CD4-positive, alpha-beta T cell treated with Interleukin-17A for 4 hours (primary cell): ENCODE measurements at places on chromosomes 2 and 18.

DNA sequence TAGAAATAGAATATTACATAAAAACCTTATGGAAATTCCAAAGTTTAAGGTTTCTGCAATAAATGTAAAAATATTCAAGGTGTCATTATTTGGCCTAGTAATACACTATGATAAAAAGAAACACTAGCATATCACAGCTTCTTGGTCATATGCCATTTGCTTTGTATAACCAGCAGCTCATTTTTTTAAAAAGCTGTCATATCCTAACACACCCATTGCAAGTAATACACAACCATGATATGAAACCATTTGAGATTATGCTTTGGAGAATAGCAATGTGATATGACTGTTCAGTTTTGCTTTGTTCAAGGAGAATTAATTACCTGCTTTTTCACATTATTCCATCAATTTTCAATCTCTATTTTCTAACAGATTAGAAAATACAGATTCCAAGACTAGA lies 149.0 kb downstream of the IKZF2 start:
- no peak for DNase-seq

DNA sequence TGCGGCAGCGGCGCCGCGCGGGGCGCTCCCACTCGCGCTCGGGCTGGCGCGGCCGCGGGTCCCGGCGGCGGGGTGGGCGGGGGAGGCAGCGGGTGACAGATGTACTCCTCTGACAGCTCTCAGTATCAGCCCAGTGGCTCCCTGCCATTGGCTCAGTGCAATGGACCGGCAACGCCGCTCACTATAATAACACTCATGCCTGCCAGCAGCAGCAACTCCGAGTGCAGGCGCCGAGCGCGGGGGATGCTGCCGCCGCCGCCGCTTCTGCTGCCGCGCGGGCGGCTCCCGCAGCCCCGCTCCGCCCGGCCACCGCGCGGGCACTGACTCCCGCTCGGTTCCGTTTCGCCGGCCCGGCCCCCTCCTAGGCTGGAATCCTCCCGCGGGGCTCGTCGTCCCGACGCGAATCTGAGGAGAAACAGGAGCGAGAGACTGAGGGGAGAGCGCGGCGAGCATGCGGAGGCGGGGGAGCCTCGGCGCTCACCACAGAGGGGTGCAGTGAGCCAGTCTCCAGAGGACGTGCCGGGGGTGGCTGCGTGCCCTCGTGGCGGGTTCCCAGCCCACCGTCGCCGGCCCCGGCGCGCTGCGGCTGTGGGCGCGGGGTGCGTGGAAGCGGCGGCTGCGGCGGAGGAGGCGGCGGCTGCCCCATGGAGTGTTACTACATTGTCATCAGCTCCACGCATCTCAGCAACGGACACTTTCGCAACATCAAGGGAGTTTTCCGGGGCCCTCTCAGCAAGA lies at the start of gene ZNF804A:
ZNF804A (plus strand) TSS at position 214 of the 738 bp plus-strand sequence; CDS start at position 645, 431 bp downstream.
- no peak for DNase-seq

- DNase-seq: no peak
These were observed 30.5 kb downstream of the OLA1 start for GRCh38 chr2:174217869-174218268.

GRCh38 chr2:64470766-64471295 lies 16.9 kb downstream of the LGALSL start:
- DNase-seq: no peak

GRCh38 chr2:238023608-238024007 lies 37.2 kb upstream of the SCLY start:
- no peak for DNase-seq

DNA sequence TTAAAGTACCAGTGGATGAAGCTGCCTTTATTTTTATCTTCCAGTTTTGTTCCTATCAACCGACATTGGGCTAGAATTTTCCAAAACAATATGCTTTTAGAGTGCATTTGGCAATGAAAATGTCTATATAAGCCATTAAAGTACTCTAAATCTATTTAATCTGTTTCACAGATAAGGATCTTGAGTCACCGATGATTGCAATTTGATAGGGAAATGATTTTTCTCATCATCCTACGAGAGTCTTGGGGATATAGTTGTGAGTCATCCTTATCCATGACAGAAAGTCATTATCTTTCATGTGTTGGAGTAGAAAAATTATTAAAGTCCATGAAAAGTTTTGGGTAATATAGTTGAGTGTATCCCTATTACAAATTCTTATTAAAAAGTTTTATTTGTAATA lies 26.1 kb downstream of the SLC39A10 start:
- DNase-seq: no peak

GRCh38 chr2:232532419-232532818 lies 6.5 kb downstream of the CHRND start:
- no peak for DNase-seq

DNA sequence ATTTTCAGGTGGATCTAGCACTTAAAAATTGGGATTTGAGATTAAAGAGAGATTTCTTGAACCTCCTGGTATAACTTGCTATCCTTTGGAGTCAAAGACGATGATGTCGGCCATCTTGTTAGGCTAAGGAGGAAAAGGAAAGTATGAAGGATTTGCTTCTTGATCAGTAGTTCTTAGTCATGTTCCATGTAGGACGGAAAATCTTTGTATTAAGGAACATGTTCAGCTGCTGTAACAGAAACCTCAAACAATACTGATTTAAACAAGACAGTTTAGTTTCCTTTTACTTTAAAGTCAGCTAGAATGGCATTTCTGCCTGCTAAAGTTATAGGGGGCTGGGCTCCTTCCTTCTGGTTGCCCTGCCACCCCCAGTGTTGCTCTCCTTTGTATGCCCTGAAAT lies 56.4 kb upstream of the MGAT5 start:
- no peak for DNase-seq

DNA sequence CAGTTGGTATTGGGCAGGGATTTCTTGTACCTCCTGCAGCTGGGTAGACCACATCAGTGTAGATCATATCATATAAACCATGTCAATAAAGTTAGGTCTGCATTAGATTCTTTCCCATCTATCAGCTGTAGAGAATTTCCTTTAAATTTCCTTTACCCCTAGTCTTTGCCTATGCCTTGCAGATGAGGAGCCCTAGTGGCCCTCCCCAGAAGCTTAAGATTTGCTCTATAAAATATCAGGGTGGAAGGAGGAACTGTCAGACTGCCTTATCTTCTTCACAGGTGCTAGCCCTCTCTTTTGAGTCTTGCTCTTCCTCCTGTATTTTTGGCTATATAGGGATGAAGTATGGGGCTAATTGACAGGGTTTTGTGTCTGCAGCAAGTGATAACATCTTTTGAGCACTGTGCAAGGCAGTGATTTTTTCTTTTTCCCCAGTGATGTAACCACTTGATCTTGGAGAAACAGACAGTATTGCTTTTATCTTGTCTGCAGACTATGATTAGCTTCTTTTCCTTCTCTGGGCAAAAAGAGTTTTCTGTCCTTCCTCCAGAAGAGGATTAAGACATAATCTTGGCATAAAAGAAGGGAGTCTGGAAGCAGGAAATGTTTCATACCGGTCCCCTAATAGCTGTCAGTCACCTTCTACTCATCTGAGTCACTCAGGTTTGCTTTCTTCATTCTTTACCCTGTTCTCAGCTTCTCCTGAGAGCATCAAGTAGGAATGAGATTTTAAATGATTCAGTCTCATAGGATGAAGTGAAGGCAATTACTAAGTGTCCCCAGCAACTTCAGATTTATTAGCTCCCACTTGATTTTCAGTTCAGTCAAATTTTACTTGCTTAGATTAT lies 286.4 kb downstream of the CDH19 start:
- no peak for DNase-seq
